ENCODE measurements at places on chromosomes 16 and 17. TPM values are rescaled to one million over a fixed set of nuclear protein-coding genes. Genes with fewer than 3 reads are reported as not detected.

The CLEC3A gene
- polyA plus RNA-seq, result not detected

The NPIPA2 gene
- 1.6 TPM for polyA plus RNA-seq

The CEP131 gene
- polyA plus RNA-seq, result 2.0 TPM

The FOXN1 gene
- not detected for polyA plus RNA-seq

The HS3ST3B1 gene
- polyA plus RNA-seq, result 3.4 TPM

The MEIOC gene
- polyA plus RNA-seq, result 0.07 TPM

The HOXB4 gene
- polyA plus RNA-seq, result 3.4 TPM

The SLC5A10 gene
- not detected for polyA plus RNA-seq

The SCGB1C2 gene
- polyA plus RNA-seq, result not detected

The KRTAP2-1 gene
- not detected for polyA plus RNA-seq

The HOXB1 gene
- polyA plus RNA-seq, result not detected

The FLYWCH1 gene
- polyA plus RNA-seq, result 12.0 TPM

The NME2 gene
- 802 TPM for polyA plus RNA-seq

The CLUH gene
- polyA plus RNA-seq, result 19.2 TPM

The TEKT1 gene
- polyA plus RNA-seq, result not detected

The KRTAP3-1 gene
- not detected for polyA plus RNA-seq

The ATP2A3 gene
- polyA plus RNA-seq, result 0.25 TPM

The CDH5 gene
- polyA plus RNA-seq, result 0.07 TPM

The MPP2 gene
- polyA plus RNA-seq, result 1.2 TPM

The CHAD gene
- not detected for polyA plus RNA-seq

The PTGES3L gene
- polyA plus RNA-seq, result 0.24 TPM

The GNAO1 gene
- 0.14 TPM for polyA plus RNA-seq

The CCDC144A gene
- 2.5 TPM for polyA plus RNA-seq

The ITGB4 gene
- 0.58 TPM for polyA plus RNA-seq

Measured in fibroblast of lung (primary cell).